Activated CD4-positive, alpha-beta memory T cell treated with anti-CD3 and anti-CD28 coated beads, Interleukin-2, amount 10 ng/mL, durations not matched to agents 7 days and 5 days (primary cell): ENCODE measurements at places on chromosomes 3 and 15. TPM values are rescaled to one million over a fixed set of nuclear protein-coding genes. Genes with fewer than 3 reads are reported as not detected.

DNA sequence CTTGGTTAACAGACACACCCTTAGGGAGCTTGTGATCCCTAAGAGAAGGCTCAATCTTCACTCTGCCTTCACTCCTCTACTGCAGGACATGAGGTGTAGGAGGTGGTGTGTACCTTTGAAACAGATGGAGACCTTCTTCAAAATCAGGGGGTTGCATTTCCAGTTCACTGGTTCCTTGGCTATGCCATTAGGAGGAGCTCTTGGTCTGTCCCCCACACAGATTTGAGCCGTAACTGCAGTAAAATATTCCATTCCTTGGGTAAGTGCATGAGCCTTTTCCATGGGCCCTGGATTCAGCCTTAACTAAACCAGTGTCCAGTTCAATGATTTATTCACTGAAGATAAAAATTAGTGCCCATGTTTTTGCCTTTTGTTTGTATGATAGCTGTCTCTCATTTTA, 144.6 kb downstream of the MCTP2 start:
- H3K27ac ChIP-seq: no peak overlapping the region
- H3K27me3 ChIP-seq: no peaks in the 10 kb centered on the region

- no peak within 1 kb of the TSS for H3K27ac ChIP-seq
- H3K4me3 ChIP-seq: no peak within 1 kb of the TSS
- H3K4me1 ChIP-seq: no peaks in the 10 kb centered on the region
- no peak for DNase-seq
These were observed at the start of gene ROBO1 for GRCh38 chr3:79767905-79768267. Gene ROBO1, minus strand, starts transcription at chr3:79767998.

- no peak overlapping the region for H3K27ac ChIP-seq
- H3K4me1 ChIP-seq: peaks cover 30% of the 10 kb centered on the region
- DNase-seq: no peak
- no peak overlapping the region for H3K4me3 ChIP-seq
- H3K36me3 ChIP-seq: no peaks in the 10 kb centered on the region
These were observed 540 bp downstream of the CCDC80 start for GRCh38 chr3:112640276-112640929.

- H3K27me3 ChIP-seq: no peaks in the 10 kb centered on the region
- DNase-seq: no peak
- H3K36me3 ChIP-seq: no peaks in the 10 kb centered on the region
- H3K27ac ChIP-seq: no peak overlapping the region
These were observed 891.9 kb upstream of the CADM2 start for GRCh38 chr3:84066915-84067314.

MYZAP gene
- not detected for total RNA-seq
